Heart right ventricle (tissue), 16 donors: ENCODE measurements at places on chromosomes 11 and 22.
A peak's percentile ranks its signal among the peaks of the same experiment; 100 is the strongest.

DNA sequence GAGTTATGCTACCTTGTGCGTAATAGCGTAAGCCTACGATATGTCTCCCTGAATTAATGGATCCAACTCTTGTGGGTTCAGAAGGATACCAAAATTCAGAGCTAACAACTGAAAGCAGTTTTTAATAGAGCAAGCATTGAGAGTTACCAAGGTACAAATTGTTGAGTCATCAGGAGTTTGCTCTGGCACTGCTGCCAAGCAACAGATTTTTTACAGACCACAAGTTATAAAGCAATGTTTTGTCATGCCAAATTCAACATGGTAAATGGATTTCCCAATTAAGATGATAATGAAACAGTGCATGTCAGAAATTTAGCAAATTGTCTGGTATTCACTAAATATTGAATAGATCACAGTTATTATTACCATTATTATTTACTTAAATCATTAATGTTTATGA is 295.6 kb downstream of the NELL1 start:
- no peak for DNase-seq

- DNase-seq, result peak; percentile 32
Measured at GRCh38 chr11:86938900-86939880, 16.0 kb downstream of the FZD4 start.

DNA sequence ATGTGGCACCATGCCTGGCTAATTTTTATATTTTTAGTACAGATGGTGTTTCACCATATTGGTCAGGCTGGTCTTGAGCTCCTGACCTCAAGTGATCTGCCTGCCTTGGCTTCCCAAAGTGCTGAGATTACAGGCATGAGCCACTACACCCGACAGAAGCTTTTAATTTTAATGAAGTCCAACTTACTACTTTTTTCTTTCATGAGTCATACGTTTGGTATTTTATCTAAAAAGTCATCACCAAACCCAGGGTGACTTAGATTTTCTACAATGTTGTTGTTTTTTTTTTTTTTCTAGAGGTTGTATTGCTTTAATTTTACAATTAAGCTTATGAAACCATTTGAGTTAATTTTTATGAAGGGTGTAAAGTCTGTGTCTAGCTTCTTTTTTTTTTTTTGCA is 34.9 kb downstream of the JRKL start:
- no peak for DNase-seq

GRCh38 chr22:33415401-33415800 is 357.2 kb upstream of the SYN3 start:
- no peak for DNase-seq

- DNase-seq, result no peak
Measured at GRCh38 chr22:28373831-28374230, 305.8 kb downstream of the TTC28 start.

- DNase-seq, result no peak
Measured at GRCh38 chr22:48711031-48711431, 1116.6 kb downstream of the BRD1 start.

- no peak for DNase-seq
Measured at GRCh38 chr11:35721651-35722282, 59.2 kb downstream of the TRIM44 start.
